ENCODE measurements at places on chromosomes 5 and 9.

DNA sequence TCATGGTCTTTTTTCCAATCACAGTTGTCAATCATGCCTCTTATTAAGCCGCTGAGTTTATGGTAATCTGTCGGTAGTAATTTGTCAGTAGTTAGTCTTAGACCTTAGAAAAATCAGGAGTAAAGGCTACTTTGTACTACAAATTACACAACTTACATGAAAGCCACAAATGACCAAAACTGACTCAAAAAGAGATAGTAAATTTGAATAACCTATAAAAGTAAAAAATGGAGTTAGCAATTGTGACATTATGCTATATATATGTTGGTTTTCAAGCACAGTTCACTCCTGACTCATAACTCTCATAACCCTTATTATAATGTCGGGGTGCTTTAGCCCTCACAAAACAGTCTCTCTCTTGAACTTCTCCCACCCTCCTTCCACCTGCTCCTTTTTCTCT is 251.8 kb downstream of the ROR2 start:
- DNase-seq = no peak

DNA sequence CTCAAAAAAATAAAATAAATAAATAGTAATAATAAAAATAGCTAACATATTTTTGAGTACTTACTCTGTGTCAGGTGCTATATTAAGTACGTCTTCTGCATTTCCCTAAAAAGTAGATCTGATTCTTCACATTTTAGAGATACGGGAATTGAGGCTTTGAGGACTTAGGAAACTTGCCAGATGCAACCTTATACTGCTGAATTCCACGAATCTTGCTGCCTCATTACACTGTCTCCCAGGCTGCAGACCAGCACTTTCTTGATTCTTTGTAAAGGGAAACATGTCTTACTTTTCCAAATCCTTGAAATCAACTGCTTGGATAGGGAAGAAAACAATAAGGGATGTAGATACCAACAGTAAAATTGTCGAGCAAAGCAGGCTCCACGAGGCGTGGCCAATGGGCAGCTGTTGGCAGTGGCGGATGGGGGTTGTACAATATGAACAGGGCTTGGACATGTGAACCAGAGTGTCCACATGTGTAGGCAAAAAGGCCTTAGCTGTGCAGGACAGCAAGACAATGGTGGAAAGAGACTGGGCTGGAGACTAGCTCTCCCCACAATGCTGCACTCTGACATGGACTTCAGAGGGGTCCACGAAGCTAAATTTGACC is 124.3 kb upstream of the RAI14 start:
- DNase-seq = no peak

GRCh38 chr9:133074111-133074651 is 12.4 kb downstream of the CEL start:
- no peak for DNase-seq

DNA sequence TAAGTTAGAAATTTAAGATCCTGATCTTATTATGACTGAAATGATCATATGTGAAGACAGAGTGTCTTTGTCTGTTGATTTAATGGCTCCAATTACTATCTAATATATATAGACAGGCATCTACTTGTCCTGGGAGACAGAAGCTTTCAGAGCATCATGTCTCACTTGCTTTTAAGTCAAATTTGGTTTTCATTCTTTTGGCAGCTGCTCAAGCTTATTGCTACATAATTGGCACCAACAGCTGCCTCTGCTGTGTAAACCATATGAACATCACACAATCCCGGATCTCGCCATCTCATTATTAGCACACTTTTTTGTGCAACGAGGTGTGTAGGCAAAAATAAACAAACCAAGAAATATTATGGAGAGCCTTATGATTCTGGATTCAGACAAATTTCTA is 1717.9 kb downstream of the EFNA5 start:
- DNase-seq = no peak

GRCh38 chr5:141223112-141223783 is at the start of gene PCDHB14:
TSS of gene PCDHB14 (plus strand) at chr5:141223343. CDS start at chr5:141223506, 163 bp downstream.
- no peak for DNase-seq

DNA sequence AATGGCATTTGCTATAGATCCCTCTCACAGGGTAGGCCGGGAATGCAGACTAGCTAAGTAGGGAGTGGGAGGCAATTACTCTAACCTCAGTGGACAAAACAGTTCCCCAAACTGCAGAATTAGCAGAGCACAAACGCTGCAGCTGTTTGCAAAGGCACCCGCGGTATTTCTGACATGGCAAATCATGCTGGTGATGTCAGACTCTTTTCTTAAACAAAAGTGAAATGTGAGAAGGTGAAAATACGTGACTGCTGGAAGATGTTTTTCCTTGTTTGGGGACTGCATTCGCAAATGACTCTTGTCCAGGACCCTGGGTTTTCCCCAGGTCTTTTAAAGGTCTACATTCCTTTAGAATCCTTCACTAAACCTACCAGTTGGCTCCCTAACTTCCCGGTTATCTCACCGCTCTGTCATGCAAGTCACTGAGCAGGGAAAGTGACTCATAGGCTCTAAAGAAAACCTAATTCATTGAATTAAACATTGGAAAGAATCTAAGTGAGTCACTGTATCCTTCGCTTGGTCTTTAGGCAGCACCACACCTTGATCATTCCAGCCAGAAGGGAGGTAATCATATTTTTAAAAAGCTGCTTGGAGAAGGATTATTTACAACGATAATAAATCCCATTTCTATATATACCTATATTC is 91.5 kb upstream of the DNAH5 start:
- no peak for DNase-seq

DNA sequence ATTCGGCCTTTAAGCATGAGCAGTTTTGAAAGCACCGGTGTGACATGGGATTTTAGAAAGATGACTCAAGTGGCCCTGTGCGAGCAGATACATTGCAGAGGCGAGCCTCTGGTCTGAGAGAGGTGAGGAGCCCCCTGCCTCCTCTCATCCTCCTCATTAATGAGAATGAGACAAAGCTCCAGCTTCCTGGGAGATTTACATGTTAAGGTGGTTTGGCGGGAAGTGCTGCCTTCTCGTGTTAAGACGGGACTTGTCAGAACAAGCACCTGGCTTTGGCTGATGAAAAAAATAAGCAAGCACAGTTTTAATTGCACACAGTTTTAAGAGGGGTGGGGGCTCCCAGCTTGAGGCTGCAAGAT is 68.1 kb downstream of the ACTL7B start:
- DNase-seq = no peak

DNA sequence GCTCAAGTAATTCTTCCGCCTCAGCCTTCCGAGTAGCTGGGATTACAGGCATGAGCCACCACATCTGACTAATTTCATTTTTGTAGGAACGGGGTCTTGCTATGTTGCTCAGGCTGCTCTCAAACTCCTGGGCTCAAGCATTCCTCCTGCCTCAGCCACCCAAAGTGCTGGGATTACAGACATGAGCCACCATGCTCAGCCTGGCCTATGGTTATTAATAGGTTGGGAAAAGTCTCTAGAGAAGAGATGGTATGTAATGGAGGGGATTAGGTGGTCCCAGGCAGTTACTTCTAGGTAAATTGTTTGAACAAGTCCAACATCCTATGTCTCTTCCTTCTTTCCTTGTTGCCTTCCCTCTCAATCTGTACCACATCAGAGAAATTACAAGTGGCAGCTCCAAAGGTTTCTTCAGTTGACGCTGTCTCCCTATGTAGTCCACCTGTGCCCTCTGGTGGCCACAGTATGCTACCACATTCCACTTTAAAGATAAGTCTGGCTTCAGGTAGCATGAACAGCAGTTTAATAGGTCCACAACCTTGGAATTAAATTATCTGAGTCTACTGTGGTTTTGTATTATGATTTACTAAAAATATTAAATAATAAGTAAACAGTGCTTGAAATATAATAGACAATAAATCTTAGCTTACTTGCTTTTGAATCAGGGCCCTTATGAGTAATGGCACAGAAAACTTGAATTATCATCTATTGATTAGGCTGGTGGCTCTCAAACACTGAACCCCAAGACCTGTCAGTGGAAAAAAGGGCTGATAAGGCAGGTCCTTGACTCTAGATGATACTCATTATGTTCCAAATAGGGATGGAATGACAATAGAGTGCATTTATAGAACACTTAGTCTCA is 9.7 kb downstream of the TIGD6 start:
- DNase-seq = peak; percentile 64

- no peak for DNase-seq
These were observed 19.5 kb downstream of the MORN5 start for GRCh38 chr9:122179054-122179689.

DNA sequence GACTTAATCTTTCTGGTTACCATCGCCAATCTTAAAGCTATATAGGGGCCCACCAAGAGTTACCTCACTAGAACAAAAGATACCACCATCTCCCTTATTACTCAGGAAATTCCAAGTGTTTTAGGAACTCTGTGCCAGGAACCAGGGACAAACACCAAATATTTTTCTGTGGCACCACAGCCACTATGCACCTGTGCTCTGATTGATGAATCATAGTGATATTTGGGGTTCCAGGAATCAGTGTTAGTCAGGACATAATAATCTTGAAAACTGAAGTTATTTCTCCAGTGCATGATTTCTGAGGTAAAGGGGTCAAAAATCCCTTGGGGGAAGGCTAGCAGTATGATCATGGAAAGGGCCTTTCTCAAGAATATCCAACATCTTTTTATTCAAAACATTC is 10.2 kb upstream of the TMED7 start:
- no peak for DNase-seq

DNA sequence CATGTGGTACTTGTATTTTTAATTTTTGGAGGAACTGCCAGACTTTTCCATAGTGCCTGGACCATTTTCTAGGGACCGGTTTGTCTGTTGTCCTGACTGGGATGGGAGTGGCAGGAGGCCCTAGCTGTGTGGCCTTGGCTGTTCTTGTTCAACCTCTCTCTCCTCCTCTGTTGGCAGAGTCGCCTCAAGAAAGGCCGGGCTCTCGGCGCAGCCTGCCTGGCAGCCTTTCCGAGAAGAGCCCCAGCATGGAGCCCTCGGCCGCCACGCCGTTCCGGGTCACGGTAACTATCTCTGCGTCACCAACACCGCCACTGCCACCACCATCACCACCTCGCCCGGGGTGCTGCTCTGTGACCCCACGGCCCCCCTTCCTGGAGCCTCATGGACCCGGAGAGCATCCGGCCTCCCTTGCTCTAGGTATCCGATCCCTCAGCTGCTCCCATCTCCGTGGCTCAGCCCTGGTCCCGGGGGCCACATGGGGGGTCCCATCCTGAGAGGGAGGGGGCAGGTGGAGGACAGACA is 27.1 kb downstream of the DAB2IP start:
- no peak for DNase-seq

DNA sequence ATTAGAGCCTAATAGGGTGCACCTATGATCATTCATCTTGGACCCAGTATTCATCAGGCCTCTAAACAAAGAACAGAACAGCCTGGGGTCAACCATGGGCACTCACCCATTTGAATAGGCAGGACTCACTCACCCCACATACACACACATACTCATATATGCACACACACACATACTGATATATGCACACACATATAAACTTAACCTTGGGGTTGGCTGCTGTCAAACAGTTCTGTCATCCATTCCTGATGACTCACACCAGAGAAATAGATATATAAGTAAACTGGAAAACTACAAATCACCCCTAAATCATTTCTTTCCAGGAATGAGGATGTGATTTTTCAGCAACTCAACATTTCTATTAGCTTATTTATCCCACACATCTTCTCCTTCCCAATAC is 51.3 kb downstream of the ARL15 start:
- no peak for DNase-seq

DNA sequence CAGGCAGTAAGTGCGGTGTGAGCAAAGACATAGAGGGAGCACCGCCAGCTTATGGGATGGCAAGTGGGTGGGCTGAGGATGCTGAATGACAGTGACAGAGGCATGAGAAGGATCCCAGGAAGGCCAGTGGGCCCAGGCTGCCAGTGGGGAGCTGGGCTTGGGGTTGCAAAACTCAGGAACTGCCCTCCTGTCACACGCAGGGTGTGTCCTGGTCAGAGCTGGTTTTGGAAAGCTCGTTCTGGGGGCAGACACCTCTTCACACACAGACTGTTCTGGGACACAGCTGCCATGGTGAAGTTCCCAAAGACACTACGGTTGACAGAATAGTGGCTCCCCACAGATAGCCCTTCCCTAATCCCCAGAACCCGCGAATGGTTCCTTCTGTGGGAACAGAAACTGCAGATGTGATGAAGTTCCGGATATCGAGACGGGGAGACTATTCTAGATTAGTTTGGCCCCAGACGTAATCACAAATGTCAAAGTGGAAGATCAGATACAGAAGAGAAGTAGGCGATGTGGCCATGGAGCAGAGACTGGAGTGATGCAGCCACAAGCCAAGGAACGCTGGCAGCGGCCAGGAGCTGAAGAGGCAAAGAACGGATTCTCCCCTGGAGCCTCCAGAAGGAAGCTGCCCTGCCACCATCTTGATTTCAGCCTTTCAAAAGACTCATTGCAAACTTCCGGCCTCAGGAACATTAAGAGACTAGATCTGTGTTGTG is 159.0 kb downstream of the COL23A1 start:
- DNase-seq = no peak

GRCh38 chr9:35158501-35159280 is 3.1 kb upstream of the UNC13B start:
- no peak for DNase-seq

- no peak for DNase-seq
These were observed 12.3 kb downstream of the DCAF10 start for GRCh38 chr9:37812773-37813379.

DNA sequence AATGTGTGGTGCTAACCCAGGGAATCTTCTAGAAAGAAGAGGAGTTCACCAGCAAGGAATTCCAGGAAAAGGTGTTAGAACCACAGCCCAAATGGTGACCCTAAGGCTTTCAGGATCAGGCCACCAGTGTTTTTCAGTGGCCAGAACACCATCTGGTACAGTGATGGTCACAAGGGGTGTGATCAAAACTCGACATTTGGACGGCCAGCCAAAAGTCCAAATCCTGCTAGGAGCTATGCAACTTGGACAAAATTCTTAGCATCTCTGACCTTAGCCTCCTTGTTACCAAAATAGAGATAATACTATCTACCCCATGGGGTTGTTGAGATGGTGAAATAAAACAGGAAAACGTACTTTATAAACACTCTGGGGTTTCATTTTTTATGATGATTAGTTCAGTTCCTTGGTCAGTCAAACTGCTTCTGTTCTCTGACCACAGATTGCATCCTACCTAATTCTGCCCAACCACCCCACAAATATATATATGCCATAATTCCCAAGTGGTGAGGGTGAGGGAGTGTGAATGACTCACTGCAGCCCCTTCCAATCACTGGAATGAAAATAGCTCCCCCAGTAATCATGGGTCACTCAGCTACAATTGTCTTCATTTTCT is 210.3 kb downstream of the CDK5RAP2 start:
- no peak for DNase-seq

GRCh38 chr5:113215401-113216060 is 219.3 kb downstream of the TSSK1B start:
- no peak for DNase-seq

- DNase-seq = no peak
These were observed 869.2 kb downstream of the EFNA5 start for GRCh38 chr5:106801554-106801953.

DNA sequence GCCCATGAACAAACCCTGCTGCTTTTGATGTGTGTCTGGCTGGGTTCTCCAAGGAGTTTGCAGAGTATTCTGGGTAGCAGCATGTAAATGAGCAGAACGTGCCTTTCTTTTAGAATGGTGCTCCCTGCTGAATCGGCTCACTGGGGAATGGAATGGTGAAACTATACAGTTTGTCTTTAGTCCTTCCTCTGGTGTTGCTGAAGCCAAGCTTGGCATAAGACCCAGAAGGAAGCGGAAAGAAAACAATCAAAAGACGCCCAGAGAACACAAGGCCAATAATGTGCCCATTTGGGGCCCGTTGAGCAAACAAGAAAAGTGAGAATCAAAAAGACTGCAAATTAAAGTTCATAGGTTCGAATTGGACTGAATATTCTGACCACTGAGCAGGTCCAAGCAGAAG is 60.1 kb downstream of the MVB12B start:
- no peak for DNase-seq
